Activated CD8-positive, alpha-beta T cell treated with anti-CD3 and anti-CD28 coated beads for 36 hours (primary cell): ENCODE measurements at places on chromosomes 5 and 9.

GRCh38 chr9:70829591-70830265, 291.7 kb downstream of the TRPM3 start:
- no peak for DNase-seq

DNA sequence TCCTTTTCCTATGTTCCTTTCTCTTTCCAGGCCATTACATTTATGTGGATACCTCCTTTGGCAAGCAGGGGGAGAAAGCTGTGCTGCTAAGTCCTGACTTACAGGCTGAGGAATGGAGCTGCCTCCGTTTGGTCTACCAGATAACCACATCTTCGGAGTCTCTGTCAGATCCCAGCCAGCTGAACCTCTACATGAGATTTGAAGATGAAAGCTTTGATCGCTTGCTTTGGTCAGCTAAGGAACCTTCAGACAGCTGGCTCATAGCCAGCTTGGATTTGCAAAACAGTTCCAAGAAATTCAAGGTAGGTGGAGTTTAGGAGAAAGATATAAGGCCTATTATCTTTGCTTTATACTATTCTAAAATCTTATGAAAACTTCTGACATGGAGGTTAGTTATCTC, 64.5 kb downstream of the MAMDC2 start:
- DNase-seq = no peak

- no peak for DNase-seq
Measured at GRCh38 chr9:91541734-91542133, 118.1 kb upstream of the NFIL3 start.

DNA sequence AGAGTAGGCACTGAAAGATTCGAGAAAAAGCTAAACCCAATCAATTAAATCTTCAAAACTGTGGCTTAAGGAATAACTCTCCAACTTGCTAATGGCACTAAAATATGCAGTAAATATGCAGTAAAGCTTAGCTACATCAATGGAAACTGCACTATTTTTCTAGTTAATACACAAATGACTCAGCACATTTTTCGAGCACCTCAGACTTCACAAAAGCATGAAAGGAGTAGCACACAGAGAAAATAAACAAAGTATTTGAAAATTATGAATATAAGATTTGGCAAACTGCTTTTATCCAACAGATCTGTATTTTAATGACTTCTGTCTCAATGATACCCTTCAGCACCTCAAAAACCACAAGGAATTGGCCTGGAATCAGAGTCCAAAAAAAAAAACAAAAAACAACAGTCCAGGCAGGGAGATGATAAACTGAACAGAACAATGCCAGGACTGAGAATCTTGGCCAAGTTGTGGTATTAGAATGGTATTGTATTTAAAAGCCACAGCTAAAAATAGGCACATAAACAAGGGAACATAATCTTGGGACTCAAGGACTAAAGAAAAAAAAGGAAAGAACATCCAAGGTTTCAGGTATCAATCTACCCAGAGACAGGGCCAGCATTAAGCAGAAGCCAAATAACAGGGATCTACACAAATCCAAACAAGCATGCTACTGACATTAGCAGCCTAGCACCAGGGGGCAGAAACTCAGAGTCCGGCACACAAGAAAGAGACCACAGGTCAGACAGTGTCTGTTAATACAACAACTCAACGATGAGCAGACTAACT, 21.4 kb downstream of the TMEM245 start:
- no peak for DNase-seq

GRCh38 chr5:45279109-45279508, 417.1 kb downstream of the HCN1 start:
- no peak for DNase-seq

DNA sequence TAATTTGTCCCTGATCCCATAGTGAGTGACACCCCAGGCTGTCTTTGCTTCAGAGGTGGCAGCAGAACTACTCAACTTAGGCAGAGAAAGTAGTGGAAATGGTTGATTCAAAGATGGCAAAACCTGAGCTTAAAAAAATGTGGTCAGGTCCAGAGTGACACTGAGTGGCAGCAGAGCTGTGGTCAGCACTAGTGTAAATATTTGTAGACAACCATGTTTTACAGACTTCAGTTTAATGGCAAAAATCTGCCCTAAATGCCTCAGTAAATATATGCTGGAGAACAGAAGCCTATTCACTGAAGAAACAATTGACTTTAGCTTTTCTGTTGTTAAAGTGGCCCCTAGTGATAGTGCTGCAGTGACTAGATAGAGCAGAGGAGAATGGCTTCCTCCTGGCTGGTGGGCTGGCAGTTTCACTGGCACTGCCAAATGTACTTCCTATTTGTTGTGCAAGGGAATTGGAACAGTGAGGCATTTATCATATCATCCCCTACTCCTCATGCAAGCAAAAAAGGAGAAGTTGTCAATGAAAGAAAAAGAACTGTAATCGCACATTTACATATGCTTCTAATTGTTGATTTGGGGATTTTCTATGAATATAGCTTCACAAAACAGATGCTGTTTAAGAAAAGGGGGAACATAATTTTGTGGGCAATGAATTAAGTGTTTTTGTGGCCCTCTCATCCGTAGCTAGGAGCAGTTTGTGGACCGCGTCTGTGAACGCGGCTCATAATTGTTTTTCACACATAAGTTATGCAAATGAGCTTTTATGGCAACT, 12.0 kb downstream of the PBX3 start:
- no peak for DNase-seq

DNA sequence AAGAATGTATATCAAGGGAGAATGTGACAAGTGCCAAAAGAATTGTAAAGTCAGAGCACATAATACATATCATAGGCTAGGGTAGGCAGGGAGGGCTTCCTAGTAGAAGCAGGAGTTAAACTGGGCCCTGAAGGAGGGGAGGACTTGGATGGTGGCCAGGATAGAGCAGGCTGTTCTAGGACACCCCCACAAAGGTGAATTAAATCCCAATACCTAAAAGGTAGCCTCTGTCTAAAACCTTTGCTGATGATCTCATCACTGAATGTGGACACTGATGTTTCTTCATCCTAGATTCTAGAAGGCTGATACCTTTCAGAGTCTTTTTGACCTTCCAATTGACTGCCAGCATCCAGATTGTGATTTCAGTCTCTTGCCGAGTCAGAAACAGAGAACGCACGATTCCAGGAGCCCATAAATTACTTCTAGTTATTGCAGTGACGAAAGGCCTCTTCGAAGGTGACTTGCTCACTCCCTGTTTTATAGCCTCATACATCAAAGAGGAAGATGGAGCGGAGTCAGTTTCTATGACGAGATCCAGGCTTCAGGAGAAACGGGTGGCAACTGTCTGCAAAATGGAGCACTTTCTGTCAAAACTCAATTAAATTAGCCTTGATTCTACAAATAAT, 43.2 kb downstream of the KIF4B start:
- DNase-seq = no peak

- DNase-seq = no peak
Measured at GRCh38 chr9:37290940-37291485, 131.5 kb upstream of the GRHPR start.

GRCh38 chr9:120616966-120617935, 37.3 kb upstream of the CDK5RAP2 start:
- DNase-seq = no peak

DNA sequence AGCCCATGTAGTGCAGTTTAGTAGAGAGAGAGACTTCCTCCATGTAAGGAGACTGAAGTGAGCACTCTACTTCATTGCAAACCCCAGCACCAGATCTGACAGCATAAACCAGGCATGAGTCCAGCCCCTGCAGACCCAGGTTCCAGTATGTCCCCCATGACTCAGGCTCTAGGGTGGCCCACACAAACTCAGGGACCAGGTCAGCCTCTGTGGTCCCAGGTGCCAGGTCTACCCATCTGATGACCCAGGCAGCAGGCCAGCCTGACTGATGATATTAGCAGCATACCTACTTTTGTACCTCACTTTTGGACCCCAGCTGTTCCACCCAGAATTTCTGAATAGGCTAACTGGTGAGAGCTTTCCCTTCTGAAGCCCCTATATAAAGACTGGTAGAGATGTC, 647.8 kb downstream of the ANXA1 start:
- no peak for DNase-seq

DNA sequence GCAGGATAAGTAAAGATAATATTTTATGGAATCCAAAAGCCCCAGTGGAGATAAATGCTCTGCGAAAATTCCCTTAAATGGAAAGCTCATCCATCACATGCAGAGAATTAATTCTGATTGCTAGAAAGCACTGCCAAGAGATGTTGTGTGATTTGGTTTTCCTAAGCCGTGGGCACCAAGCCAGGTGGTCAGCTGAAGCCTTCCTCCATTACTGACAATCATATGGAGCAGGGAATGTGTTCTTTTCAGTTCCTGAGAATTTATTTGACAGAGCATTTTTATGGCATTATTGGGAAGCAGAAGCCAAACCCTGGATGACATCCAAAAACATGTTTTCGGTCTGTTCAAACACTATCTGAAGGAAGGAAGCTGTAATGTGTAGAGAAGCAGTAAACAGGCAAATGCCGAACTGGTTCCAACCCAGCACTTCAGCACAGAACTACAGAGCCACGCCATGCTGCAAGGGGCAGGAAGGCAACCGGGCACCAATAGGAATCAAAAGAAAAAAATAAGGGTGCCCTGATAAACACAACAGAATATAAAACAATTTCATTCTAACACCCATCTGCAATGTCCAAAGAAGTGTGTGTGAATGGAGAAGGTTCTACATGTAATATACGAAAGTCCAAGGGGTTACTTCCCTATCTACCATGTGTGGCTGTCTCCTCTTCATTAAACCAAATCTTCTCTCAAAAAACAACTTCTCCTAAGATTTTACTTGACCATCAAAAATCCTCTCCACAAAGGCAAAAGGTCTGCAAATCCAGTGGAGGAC, 12.3 kb downstream of the ARSB start:
- no peak for DNase-seq

DNA sequence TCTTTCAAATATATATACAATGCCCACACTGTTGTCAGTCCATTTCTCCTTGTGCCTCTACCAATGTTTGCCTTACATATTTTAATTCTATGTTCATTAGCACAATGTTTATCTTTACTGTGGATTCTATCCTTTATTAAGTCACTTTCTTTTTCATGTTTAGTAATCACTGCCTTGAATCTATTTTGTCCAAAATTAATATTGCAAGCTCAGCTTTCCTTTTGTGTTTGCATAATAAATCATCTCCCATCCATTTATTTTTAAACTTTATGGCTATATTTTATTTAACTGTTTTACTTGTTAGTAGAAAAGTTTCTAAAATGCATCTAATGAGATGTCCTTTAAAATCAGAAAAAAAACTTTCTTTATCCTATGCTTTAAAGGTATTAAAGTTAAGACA, 126.8 kb upstream of the ACOT12 start:
- no peak for DNase-seq

- DNase-seq = no peak
Measured at GRCh38 chr9:136019041-136019680, 58.0 kb upstream of the UBAC1 start.

GRCh38 chr5:1414311-1415058, 30.8 kb downstream of the SLC6A3 start:
- DNase-seq = peak; percentile 7

GRCh38 chr9:130111786-130112537, 58.3 kb downstream of the GPR107 start:
- DNase-seq = no peak

GRCh38 chr5:34022121-34022705, 14.4 kb upstream of the AMACR start:
- DNase-seq = peak; percentile 73

DNA sequence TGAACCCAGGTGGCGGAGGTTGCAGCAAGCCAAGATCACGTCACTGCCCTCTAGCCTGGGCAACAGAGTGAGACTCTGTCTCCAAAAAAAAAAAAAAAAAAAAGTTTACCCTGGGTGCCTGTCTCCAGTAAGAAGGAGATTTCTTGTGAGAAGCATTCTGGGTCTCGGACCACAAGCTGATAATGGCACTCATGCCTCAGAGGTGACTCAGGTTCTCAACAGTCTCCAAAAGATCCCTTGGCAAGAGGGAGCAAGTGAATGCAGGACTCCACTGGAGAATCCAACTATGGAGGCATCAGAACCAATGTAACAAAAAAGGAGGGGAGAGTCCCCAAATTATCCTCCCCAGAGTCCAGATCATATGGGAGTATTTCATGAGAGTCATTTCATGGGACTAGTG, 106.0 kb upstream of the LRRTM2 start:
- DNase-seq = no peak

DNA sequence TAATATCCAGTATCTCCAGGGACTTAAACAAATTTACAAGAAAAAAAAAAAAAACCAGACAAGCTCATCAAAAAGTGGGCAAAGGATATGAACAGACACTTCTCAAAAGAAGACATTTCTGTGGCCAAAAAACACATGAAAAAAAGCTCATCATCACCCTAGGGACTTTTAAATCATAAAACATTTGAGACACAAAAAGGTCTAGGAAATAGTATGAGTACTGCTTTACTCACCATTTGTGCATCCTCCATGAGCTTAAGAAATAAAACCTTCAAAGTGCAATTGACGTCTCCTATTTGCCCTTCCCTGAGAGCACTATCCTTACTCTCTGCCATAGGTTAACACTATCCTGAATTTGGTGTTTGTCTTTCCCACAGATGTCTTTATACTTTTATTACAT, 193.7 kb upstream of the NREP start:
- DNase-seq = no peak

DNA sequence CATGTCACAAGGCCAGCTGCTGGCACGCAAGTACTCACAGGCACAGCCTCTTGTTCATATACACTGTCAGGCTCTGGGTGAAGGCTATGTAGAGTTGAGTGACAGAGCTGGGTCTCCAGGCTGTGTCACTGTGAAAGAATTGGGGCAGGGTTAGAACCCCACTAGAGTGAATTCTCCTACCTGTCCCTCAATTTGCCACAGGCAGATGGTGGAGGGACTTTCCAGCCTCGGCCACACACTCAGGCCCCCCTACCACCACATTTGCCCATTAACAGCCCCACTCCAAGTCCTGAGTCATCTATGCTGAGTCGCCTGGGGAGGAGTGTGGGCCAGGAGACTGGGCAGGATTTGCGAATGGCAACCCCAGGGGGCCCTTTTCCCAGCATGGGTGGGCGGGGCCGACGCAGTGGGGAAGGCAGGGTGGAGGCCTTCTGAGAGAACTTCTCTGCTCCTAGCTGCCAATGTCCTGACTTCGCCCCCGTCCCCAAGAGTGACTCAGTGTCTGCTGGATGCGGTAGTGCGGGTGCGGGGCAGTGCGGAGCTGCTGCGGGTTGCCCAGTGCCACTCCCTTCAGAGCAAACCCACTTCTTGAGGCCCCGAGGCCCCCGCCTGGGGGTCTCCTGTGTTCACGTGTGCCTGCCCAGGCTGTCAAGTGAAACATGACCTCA, 50.3 kb upstream of the PSD2 start:
- DNase-seq = peak; percentile 65

DNA sequence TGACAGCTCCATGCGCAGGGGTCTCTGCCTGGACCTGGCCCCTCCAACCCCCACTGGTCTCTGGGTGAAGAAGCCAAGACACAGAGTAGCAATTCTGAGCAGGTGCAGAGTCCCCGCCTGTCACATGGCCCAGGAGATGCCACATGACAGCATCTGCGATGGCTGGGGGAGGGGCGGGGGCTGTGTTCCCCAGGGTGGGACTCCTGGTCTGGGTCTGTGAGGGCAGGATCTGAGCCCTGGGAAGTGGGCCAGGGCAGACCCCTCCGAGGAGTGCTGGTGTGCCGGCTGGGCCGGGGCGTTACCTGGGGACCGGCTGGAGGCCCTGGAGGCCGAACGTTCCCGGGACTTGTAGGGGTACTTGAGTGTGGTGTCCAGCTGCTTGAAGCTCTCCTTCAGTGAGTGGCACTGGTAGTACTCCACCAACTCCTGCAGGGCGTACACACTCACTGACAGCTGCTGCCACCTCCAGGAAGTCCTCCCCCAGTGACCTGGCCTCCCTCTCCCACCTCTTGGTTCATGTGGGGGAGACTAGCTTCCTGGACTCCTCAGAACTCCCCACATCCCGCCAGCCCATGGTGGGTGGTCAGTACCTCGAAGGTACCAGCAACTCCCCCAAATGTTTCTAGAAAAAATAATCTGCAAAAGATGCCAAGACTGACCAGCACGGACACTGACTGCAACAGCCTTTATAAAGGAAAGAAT, 32.1 kb upstream of the SARDH start:
- DNase-seq = no peak
